ENCODE measurements at places on chromosomes 13 and 19.

DNA sequence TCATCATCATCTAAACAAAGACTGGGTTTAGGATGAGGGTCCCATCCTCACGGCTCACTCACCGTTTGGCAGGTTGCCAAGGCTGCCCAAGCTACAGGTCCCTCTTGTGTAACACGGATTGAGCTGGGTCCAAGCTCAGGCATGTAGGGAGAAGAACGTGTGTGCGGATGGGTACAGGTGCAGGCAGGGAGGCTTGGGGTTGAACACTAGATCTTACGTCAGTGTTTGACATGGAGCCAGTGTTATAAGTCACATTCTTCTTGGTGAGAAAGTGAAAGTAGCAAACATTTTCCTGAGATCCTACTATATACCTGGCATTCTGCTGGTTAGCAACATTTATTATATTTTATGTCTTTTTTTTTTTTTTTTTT is 136.8 kb upstream of the RNF113B start:
- no peak overlapping the region for H3K27ac ChIP-seq
- H3K4me1 ChIP-seq, result no peaks in the 10 kb centered on the region

DNA sequence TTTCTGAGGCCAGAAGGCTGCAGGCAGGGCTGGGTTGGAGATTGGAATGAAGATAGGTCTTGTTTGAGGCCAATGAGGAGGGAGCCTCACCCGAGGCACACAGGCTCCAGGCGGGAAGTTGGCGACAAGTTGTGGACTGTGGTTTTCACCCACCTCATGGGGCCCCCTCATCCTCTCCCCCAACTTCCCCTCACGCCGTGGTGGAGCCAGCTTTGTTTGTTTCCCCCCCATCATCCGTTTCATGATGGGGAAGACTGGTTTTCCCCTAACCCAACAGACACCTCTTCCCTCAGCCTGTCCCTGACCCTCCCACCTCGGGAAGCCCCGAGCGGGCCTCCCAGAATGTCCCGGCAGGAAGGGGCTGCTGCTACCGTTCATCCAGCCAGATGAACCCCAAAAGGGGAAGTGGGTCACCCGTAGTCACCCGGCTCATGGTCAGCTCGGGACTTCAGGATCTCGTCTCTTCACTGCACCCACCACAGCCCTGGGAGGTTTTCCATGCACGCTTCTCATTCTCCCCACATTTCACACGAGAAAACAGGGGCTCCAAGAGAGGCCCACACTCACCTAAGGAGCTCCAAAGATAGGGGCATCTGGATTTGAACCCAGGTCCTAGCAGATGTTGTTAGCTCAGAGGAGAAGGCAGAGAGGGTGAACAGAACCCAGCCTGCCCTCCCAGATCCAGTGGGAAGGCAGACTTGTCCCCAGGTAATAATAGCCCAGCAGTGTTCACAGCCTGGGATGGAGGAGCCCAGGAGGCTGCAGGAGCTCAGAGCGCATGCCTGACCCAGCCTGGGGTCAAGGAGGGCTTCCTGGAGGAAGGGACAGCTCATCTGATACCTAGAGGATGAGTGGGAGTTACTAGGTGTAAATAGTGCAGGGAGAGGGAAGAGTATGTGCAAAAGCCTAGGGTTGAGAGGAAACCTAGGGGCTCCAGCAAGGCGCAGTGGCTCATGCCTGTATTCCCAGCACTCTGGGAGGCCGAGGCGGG is 23.5 kb downstream of the CEACAM16 start:
- H3K36me3 ChIP-seq, result no peaks in the 10 kb centered on the region
- H3K4me1 ChIP-seq, result peaks cover 24% of the 10 kb centered on the region
- no peak overlapping the region for H3K27ac ChIP-seq
- H3K27me3 ChIP-seq, result no peaks in the 10 kb centered on the region
- H3K4me3 ChIP-seq, result no peak overlapping the region

DNA sequence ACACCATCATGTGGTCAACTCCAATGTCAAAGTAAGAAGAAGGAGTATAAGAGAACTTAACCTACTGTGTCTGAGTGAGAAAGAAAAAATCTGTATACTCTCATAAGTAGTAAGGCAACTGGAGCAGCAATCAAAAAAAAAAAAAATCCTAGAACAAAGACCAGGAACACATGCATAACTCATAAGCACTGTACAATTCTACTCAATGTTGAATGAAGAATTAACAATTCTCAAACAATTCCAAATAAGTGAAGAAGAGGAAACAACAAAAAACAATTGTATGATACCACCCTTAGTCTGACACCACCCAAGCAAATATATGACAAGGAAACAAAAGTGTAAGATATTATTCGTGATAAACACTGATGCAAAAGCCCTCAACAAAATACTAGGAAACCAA is 24.6 kb downstream of the ZNF160 start:
- H3K4me3 ChIP-seq, result no peak overlapping the region
- H3K36me3 ChIP-seq, result peaks cover 53% of the 10 kb centered on the region
- no peak overlapping the region for H3K27ac ChIP-seq
- no peaks in the 10 kb centered on the region for H3K27me3 ChIP-seq
- H3K4me1 ChIP-seq, result no peaks in the 10 kb centered on the region
- no peak for DNase-seq

DNA sequence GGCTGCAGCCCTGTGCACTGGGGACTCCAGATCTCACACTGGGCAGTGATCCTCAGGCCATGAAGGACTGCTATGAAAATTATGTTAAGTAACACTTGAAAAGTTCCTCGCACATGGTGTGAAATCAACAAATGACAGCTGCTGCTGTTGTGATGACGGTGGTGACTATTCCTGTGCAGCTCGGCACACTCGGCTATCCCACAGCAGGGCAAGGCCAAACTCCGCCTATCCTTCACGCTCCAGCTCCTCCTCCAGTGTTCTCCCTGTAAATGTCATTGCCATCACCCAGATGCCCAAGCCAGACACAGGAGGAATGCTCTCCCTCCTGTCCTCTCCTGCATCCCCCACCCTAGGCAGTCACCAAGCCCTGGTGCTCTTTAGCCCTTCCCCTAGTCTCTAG is 31.3 kb downstream of the GRIK5 start:
- no peaks in the 10 kb centered on the region for H3K36me3 ChIP-seq
- H3K27ac ChIP-seq, result no peak overlapping the region
- H3K4me3 ChIP-seq, result no peak overlapping the region
- H3K27me3 ChIP-seq, result peaks cover 2% of the 10 kb centered on the region
- DNase-seq, result no peak

- peaks cover 4% of the 10 kb centered on the region for H3K4me1 ChIP-seq
- H3K27ac ChIP-seq, result no peak overlapping the region
- DNase-seq, result no peak
- H3K4me3 ChIP-seq, result no peak overlapping the region
These were observed 4.9 kb downstream of the SMAD9 start for GRCh38 chr13:36915106-36915505.

- no peak overlapping the region for H3K27ac ChIP-seq
- peak; percentile 38 for DNase-seq
- H3K36me3 ChIP-seq, result peaks cover 88% of the 10 kb centered on the region
- H3K27me3 ChIP-seq, result no peaks in the 10 kb centered on the region
- peaks cover 21% of the 10 kb centered on the region for H3K4me1 ChIP-seq
- no peak overlapping the region for H3K4me3 ChIP-seq
These were observed 9.5 kb upstream of the INSL3 start for GRCh38 chr19:17830567-17831418.

- no peaks in the 10 kb centered on the region for H3K27me3 ChIP-seq
- H3K36me3 ChIP-seq, result peaks cover 7% of the 10 kb centered on the region
These were observed 4.2 kb upstream of the CILP2 start for GRCh38 chr19:19533841-19534240.

Measured in CD4-positive, alpha-beta T cell (primary cell).